Neuronal stem cell (in vitro differentiated cells): ENCODE measurements at places on chromosomes 4 and X.
A peak's percentile ranks its signal among the peaks of the same experiment; 100 is the strongest.

- no peak overlapping the region for H3K4me3 ChIP-seq
- H3K27me3 ChIP-seq, result no peaks in the 10 kb centered on the region
- no peaks in the 10 kb centered on the region for H3K4me1 ChIP-seq
Measured at GRCh38 chr4:10198365-10198764, 81.8 kb upstream of the WDR1 start.

- no peak for DNase-seq
- no peak overlapping the region for H3K27ac ChIP-seq
- H3K27me3 ChIP-seq, result no peaks in the 10 kb centered on the region
- H3K4me3 ChIP-seq, result no peak overlapping the region
Measured at GRCh38 chrX:115563633-115564162, 2.7 kb downstream of the PLS3 start.

- H3K36me3 ChIP-seq, result no peaks in the 10 kb centered on the region
- H3K27me3 ChIP-seq, result no peaks in the 10 kb centered on the region
- DNase-seq, result no peak
- H3K4me3 ChIP-seq, result no peak overlapping the region
Measured at GRCh38 chr4:11470438-11471045, 41.8 kb upstream of the HS3ST1 start.

GRCh38 chrX:149699761-149700160 is 12.1 kb upstream of the MAGEA11 start:
- H3K4me1 ChIP-seq, result no peaks in the 10 kb centered on the region
- no peaks in the 10 kb centered on the region for H3K36me3 ChIP-seq
- no peak overlapping the region for H3K27ac ChIP-seq
- no peaks in the 10 kb centered on the region for H3K27me3 ChIP-seq
- no peak for DNase-seq
- H3K4me3 ChIP-seq, result no peak overlapping the region

DNA sequence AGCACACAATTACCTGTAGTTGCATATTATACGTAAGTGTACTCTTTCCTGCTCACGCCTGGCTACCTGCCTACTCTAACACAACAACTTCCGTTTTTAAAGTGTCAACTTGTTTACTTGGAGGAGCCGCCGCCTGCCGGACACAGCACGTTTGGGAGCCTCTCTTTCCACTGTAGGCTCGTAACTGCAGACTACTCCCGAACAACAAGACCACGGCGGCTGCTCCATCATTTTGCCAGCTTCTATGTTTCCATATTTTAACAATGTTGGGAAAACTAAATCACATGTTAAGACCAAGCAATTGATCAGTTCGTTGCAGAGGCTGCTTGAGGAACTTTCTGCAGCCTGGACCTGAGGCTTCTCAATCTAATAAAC is 841 bp downstream of the MTNR1A start:
- H3K27ac ChIP-seq, result no peak overlapping the region
- peaks cover 3% of the 10 kb centered on the region for H3K4me1 ChIP-seq
- no peaks in the 10 kb centered on the region for H3K36me3 ChIP-seq
- DNase-seq, result no peak

DNA sequence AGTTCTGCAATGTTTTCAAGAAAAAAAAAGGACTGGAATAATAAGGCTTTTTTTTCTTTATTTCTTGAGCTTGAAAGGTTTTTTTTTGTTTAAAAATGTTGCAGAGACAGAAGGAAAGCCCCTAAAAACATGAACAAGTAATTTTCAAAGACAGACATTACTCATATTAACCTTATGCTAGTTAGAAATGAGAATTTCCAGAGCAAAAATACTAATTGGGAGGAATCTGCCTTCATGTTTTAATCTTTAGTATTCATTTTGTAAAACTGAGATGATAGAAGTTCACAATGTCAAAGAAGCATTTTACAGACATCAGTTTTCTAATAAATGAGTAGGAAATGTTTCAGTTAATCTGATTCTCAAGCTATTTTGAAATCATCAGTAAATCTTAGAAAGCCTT is 1805.3 kb downstream of the PCDH7 start:
- H3K4me3 ChIP-seq, result no peak overlapping the region
- H3K4me1 ChIP-seq, result no peaks in the 10 kb centered on the region
- H3K27me3 ChIP-seq, result no peaks in the 10 kb centered on the region

- no peaks in the 10 kb centered on the region for H3K36me3 ChIP-seq
- no peak overlapping the region for H3K4me3 ChIP-seq
- H3K27me3 ChIP-seq, result peaks cover 30% of the 10 kb centered on the region
- H3K27ac ChIP-seq, result no peak overlapping the region
Measured at GRCh38 chr4:6441758-6442157, 30.7 kb downstream of the PPP2R2C start.

- no peak overlapping the region for H3K4me3 ChIP-seq
- DNase-seq, result peak; percentile 53
- peaks cover 15% of the 10 kb centered on the region for H3K4me1 ChIP-seq
- no peaks in the 10 kb centered on the region for H3K27me3 ChIP-seq
- no peaks in the 10 kb centered on the region for H3K36me3 ChIP-seq
- peak overlapping the region; percentile 90 for H3K27ac ChIP-seq
Measured at GRCh38 chrX:124217304-124218251, 114.9 kb upstream of the TEX13D start.

GRCh38 chr4:80006935-80007744 is 65.9 kb downstream of the ANTXR2 start:
- DNase-seq, result no peak
- H3K4me3 ChIP-seq, result no peak overlapping the region
- H3K27ac ChIP-seq, result no peak overlapping the region
- no peaks in the 10 kb centered on the region for H3K36me3 ChIP-seq
- H3K27me3 ChIP-seq, result no peaks in the 10 kb centered on the region
- H3K4me1 ChIP-seq, result no peaks in the 10 kb centered on the region

DNA sequence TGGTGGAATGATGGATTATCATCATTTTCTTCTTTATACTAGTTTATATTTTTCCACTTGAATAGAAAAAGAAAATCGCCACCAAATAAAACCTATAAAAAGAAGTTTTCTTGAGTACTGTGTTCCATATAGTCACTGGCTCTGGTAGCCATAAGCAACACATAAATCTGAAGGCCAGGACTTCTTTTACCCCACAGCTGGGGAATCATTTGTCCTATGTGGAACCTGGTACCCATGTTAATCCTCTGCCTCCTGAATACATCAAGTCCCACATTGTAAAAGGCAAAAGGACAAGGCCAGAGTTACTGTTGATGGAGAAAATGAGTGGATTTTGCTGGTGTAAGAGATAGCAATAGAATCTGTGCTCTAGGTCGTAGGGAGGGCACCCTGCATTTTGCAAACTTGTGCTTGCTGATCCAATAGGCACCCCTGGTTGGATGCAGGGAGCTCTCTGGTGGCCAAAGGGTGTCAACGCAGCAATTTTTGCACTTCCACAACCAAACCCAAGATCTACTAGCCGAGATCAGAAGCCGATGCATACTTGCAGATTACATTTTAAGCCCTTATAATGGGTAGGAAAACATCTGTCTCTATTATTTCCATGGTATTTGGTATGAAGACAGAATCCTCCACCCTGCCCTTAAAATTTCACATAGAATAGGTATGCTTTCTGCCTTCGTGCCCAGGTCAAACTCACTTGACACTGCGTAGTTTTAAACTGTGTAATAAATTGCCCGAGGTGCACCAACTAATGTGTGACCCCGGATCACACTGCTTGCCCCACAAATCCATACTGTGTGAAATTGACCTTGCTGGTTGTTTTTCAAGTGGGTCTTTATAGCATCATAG is 146.2 kb upstream of the SCML1 start:
- H3K27me3 ChIP-seq, result no peaks in the 10 kb centered on the region
- H3K27ac ChIP-seq, result no peak overlapping the region
- no peak overlapping the region for H3K4me3 ChIP-seq

DNA sequence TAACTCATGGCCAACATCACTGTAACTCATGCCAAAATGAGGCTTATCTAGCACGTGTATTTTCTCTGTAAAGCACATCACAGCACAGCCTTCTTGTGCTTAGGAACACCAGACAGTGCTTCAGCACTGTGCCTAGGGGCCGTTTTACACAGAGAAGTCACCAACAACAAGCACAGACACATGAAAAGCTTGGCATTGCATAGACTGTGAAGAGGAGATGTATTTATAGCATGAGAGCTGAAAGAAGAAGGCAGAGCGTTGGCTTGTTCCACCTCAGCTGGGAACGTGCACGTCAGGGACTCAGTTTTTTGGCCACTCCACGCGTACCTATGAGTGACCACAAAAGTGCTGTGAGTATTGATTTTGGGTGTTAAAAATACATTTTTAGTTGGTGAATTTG is 116.3 kb upstream of the SFRP2 start:
- no peak overlapping the region for H3K4me3 ChIP-seq
- H3K36me3 ChIP-seq, result no peaks in the 10 kb centered on the region
- no peaks in the 10 kb centered on the region for H3K27me3 ChIP-seq
- H3K27ac ChIP-seq, result no peak overlapping the region
